ENCODE measurements at places on chromosomes 13 and 19. TPM values are rescaled to one million over a fixed set of nuclear protein-coding genes. Genes with fewer than 3 reads are reported as not detected.

GRCh38 chr19:37095859-37096258 is 17.6 kb downstream of the ZNF420 start:
- DNase-seq: no peak

- no peak for DNase-seq
These were observed 8.8 kb upstream of the KRTDAP start for GRCh38 chr19:35498984-35499527.

CEACAM4 gene
- not detected for total RNA-seq

- no peak for DNase-seq
These were observed 772.5 kb upstream of the SLITRK1 start for GRCh38 chr13:84654654-84655275.

GRCh38 chr13:52395704-52396103 is 10.3 kb downstream of the THSD1 start:
- DNase-seq: no peak

COL5A3 gene
- 30.3 TPM for total RNA-seq

- DNase-seq: no peak
These were observed 7.6 kb upstream of the GJB6 start for GRCh38 chr13:20239748-20240147.

ZFR2 gene
- 0.96 TPM for total RNA-seq

PCDH8 gene
- 4.6 TPM for total RNA-seq

SUGP1 gene
- total RNA-seq: 27.0 TPM

GRCh38 chr13:46639033-46639981 is 86.3 kb downstream of the LRCH1 start:
- no peak for DNase-seq

ACP7 gene
- 0.24 TPM for total RNA-seq

DNA sequence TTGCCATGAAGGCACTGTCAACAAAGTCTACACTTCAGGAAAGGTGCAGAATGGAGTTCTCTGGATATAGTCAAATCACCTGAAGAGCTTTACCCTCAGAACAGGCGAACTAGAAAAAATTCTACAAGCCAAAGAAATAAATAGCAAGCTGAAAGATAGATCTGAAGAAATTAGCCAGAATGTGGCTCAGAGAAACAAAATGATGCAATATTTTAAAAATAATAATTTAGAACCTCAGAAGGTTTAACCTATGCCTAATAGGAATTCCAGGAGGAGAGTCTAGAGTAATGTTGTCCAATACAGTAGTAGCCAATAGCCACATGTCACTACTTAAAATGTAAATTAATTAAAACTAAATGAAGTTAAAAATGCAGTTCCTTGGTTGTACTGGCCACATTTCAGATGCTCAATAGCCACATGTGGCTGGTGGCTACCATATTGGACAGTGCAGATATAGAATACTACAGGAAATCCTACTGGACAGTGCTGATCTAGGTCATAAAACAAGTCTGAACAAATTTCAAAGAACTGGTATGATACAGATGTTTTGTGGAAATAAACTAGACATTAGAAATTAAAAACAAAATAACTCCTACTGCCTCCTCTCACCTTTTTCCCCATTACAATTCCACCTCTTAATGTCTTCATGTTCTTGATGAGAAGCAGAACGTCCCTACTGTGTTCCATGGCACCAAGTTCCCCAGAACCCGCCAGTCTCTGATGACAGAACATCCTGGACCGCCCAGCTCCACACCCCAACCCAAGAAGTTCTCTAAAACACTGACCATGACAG is 679 bp upstream of the CDADC1 start:
- no peak for DNase-seq

SBNO2 gene
- total RNA-seq: 21.7 TPM

ICAM4 gene
- total RNA-seq: 4.1 TPM

DNA sequence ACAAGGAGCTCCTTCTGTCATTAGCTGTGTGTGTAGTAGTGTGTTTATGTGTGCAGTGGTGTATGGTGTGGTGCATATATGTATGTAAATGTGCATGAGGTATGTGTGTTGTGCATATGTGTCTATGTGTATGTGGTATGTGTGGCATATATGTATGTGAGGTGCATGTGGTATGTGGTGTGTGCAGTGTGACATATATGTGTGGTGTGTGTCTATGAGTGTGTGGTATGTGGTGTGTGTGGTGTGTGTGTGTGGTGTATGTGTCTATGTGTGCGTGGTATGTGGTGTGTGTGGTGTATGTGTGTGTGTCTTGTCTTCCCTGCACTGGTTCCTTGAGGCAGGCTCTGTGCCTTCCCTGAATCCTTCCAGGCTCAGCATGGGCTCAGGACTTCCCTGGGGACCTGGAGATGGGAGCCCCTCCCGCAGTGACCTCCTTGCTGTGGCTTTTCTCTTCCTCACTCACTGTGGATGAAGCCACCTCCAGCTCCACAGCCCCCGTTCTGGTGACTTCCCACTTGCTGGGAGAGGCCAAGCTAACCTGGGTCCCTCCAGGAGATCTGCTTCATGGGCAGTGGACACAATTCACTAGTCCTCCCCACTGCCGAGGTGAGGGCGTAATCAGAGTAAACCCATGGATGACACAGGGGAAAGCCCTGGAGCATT is 64.2 kb downstream of the CCDC70 start:
- DNase-seq: no peak

DNA sequence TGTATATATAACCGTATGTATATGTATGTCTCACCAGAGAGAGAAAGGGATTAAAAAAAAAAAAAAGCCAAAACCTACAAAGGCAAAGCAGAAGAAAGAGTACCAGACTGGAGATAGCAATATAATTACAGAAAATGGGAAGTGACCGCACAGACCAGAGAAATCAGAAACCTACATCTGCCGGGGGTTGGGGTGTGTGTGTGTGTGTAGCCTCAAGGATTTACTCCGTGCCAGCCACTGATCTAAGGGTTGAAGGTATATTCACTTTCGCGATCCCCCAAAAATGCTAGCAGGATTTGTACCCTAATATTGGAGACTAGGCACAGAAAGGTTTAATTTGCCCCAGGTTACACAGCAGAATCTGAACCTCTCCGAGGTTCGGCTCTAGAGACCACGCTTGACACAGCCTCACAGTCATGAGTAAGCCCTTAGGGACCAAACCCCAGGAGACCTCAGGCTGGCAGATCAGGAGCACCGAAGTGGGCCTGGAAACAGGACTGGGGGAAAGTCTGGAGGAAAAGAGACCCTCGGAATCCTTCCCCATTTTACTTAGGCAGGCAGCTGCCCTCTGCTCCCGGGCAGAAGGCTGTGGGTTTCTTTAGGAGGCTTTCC is 14.8 kb downstream of the ARL11 start:
- no peak for DNase-seq

CYSLTR2 gene
- total RNA-seq: 4.1 TPM

GRCh38 chr13:40769970-40770369 is 1.0 kb downstream of the MRPS31 start:
- DNase-seq: no peak

FBN3 gene
- total RNA-seq: under 0.01 TPM

- DNase-seq: no peak
These were observed 28.2 kb upstream of the ZBTB7A start for GRCh38 chr19:4094761-4095487.

DNA sequence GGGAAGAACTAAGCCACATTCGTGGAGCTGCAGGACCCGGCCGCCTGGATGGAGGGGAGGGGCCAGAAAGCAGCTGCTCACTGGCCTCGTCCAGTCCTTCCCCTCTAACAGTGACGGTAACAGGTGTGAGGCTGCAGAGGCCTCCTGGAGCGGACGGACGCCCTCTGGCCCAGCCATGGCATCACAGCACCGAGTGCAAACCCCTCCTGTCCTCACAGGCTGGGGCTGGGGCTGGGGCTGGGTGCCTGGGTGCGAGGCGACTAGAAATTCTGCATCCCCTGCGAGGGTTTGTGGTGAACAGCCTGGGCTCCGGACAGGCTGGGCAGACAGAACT is 3.6 kb downstream of the MICOS13 start:
- no peak for DNase-seq

FBXO17 gene
- 11.6 TPM for total RNA-seq
